ENCODE measurements at places on chromosomes 12 and 14.

DNA sequence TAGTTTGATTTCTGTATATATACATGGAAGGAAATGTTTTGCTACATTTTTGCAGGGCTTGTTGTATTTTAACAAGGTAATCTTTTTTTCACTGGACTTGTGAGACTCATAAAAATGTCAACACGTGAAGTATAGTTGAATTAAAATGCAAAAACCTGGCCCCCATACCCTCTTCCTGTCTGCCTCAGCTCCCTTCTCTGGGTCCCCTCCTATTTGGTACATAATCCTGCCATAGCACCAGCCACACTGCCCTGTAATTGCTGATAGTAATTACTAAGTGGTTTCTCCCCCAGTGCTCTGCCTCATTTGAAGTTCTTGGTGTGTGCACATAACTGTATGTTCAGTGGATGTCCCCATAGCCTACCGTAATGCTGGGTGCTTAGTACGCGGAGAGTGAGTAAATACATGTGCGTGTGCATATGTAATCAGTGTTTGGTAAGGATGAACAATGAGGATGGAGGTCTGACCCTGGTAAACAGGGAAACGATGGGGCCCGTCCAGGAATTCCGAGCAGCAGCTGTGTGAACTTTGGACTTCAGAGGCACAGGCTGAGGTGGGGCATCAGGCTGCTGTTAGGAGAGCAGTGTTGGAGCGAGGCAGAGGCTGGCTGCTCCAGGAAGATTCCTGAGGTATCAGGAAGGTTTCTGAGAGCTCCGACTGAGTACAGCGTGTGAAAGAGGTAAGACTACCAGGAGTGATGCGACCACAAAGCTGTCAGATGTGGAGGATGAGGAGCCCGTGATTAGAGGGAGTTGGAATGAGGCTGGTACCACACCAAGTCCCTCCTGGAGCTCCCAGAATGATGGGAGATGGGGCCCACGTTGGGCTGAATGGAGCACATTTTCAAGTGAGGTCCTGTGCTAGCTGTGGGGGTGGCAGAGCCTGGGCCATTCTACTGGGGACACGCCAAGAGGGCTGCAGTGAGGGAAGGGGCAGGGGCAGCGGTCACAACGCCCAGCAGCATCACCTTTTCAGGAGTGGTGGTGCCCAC, 106.8 kb downstream of the PELI2 start:
- no peak for DNase-seq

DNA sequence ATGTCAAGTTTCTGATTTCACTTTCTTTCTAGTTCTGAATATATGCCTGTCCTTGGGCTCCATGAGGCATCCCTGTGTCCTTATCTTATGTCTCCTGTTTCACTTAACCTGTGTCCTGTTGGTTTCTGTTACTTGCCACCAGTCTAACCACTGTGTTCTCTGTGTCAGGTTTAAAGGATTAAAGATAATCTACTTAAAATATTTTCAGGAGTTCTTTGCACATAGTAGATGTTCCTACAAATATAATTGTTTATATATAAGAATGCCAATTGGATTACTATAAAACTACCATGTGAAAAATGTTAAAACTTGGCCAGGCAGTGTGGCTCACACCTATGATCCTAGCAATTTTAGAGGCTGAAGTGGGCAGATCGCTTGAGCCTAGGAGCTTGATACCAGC, 406.4 kb downstream of the CCER1 start:
- DNase-seq = no peak

DNA sequence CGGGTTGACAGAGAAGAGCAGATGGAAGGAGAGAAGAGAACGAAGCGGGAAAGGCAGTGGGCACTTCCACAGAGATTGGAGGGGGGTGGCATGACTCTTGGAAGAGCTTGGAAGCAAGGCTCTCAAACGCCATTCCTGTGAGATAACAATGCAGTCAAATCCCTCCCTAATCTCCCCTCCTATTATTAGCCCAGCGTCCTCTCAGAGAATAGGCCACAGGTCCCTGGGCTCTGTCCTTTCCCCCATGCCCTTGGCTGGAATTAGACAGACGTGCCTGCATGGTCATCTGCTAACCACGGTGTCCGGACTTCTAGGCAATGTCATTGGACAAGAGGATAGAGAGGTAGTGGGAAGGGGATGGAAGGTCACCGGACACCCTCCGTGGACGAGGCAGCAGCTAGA, 8.0 kb upstream of the MYH7 start:
- DNase-seq = no peak

GRCh38 chr14:38790916-38791315, 312.1 kb downstream of the SEC23A start:
- no peak for DNase-seq

GRCh38 chr12:95002754-95003153, 743 bp downstream of the NDUFA12 start:
- no peak for DNase-seq

DNA sequence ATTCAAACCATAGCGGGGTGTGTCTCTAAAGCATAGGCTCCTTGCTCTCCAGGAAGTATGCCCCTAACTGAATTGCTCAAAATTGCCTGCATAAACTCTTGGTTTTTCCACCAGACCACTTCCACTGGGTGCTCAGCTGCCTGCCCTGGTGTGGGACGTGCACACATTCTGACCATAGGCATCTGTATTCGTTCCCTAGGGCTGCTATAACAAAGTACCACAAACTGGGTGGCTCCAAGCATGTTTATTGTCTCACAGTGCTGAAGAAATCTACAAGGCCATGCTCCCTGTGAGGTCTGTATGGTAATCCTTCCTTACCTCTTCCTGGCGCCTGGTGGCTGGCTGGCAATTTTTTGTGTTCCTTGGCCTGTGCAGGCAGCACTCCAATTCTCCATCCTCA, 16.4 kb upstream of the GALNT6 start:
- DNase-seq = no peak

DNA sequence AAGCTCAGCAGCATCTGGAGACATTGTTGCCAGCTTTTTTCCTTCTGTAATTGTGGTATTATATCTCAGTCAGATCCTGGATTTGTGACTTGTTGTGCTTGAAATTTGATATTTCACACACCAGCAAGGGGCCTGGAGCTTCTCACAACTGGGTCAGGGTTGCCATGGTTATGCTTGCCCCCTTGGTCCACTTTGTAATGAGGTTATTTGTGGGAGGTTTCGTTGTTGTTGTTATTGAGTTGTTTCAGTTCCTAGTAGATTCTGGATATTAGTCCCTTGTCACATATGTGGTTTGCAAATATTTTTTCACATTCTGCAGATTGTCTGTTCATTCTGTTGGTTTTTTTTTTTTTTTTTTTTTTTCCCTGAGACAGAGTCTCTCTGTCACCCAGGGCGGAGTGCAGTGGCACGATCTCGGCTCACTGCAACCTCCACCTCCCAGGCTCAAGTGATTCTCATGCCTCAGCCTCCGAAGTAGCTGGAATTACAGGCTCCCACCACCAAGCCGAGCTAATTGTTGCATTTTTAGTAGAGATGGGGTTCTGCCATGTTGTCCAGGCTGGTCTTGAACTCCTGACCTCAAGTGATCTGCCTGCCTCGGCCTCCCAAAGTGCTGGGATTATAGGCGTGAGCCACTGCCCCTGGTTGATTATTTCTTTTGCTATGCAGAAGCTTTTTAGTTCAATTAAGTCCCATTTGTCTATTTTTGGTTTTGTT, 80.6 kb upstream of the ETV6 start:
- DNase-seq = no peak

DNA sequence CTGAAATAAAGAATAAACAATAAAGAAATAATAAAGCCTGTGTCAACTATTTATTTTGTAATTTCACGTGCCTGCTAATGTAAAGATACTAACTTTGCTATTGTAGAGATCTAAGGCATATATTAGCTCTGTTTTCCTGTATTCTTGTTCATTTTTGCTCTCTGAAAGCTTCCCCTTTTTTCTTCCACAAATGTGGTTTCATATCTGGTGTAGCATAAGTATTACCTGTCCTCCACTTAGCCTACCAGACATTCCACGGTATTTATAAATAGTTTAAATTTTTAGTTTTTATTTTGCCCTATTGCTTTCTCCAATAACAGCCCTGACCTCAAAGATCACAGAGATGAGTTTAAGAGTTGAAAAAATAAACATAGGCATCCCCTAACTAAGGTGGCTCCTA, 92.6 kb upstream of the ATP2B1 start:
- DNase-seq = no peak

DNA sequence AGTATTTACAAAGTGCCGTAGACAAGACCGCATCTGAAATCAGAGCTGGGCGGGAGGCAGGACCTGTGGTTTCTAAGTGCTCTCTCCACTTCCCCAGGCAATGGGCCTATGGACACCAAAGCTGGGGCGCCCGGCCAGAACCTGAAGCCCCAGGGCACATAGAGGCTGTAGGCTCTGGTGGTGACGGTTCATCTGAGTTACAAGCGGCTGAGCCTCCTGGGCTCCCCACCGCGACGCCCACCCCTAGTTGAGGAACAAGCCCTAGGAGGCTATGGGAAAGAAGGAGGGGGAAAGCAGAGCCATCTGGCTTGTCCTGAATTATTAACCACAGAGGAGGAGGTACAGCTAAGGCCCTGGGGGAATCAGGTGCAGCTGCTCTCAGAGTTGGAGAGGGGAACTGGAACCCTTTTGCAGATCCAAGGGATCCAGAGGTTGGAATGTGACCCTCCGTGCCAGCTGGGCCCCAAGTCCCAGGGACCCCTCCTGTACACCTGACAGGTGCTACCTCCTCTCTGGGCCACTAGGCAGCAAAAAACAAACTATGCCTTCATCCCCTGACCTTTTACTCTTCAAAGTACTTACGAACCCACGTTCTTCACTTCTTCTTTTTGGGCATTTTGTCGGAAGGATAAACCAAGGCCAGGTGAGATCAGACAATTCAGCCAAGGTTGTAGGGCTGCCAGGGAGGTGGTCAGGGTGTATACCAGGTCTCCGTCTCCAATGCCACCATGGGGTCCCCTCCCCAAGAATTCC, 77.2 kb downstream of the ARL6IP4 start:
- no peak for DNase-seq

DNA sequence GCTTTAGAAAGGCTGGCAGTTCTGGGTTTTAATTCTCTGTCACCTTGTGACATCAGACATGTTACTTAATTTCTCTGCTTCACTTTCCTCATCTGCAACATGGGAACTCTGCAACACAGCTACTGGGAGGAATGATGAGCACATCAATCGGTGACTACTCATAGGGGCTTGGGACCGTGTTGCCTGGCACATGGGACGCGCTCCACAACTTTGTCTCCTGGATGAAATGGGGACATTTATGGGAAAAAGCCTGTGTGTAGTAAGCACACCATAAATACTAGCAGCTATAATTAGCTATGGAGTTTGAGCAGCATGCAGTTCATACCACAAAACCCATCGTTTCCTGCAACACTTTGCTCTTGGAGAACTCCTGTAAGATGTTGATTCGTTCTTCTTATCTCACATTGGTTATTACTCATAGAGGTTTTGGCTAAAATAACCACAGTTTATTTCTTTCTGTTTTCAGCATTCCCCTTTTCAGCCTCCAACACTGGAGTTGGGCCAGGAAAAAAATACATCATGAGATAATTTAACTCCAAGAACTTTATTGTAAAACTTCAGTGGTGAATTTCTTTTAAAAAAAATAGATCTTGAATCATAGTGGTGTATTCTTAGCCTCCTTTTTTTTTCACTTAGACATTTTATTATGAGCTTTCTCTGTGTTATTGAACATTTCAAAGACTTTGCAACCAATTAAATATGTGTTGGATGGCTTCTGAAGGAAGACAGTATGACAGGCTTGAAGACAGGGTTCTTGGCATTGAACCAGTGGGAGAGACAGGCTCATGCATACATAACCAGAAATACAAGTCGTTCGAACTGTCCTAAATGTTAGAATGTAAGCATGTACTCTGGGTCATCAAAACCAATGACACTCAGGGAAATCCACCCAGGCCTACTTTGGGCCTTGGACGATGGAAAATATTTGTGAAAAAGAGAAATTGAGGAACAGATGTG, 72.7 kb downstream of the RIN3 start:
- no peak for DNase-seq

Data from stimulated activated CD8-positive, alpha-beta memory T cell treated with anti-CD3 and anti-CD28 coated beads, Interleukin-4, amount 100 ng/mL, for 4 hours (primary cell).